ENCODE measurements at places on chromosomes 6 and 20.

GRCh38 chr6:145544041-145544440 is 191.3 kb downstream of the EPM2A start:
- DNase-seq: peak; percentile 80

GRCh38 chr6:166417285-166417691 is 34.5 kb upstream of the MPC1 start:
- DNase-seq: no peak

GRCh38 chr20:46076806-46077205 is 13.0 kb downstream of the NCOA5 start:
- DNase-seq: no peak

DNA sequence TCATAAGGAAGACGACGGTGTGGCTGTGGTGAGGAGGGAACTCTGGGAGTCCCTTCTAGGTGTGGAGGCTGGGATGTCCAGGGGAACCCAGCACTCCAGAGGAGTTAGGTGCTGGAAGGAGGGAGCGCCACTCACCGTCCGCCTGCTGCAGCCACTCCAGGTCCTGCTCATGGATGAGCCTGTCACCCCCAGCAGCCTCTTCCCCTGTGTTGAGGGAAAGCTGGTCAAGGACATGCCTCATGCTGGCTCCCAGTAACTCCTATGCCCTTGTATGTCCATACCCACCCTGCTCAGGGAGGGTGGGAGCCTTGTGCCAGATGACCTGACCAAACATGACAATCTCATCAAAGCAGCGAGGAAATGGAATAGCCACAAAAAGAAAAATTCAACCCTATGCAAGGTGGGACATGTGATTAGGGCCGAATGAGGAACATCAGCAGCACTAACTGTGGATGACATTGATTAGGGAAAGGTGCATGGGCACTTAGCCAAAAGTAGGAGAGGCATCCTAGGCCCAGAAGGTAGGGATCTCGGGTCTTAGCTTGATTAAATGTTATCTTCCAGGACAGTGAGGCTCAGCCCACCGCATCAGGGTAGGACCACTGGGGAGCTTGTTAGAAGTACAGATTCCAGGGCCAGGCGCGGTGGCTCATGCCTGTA is 3.0 kb downstream of the DNPH1 start:
- DNase-seq: no peak

- peak; percentile 96 for DNase-seq
These were observed 193.0 kb downstream of the GJA10 start for GRCh38 chr6:90087106-90087833.

- DNase-seq: no peak
These were observed 14.2 kb upstream of the SHLD1 start for GRCh38 chr20:5735845-5736510.
